Fibroblast of pulmonary artery (primary cell): ENCODE measurements at places on chromosomes 7 and 10.
A peak's percentile ranks its signal among the peaks of the same experiment; 100 is the strongest.

DNA sequence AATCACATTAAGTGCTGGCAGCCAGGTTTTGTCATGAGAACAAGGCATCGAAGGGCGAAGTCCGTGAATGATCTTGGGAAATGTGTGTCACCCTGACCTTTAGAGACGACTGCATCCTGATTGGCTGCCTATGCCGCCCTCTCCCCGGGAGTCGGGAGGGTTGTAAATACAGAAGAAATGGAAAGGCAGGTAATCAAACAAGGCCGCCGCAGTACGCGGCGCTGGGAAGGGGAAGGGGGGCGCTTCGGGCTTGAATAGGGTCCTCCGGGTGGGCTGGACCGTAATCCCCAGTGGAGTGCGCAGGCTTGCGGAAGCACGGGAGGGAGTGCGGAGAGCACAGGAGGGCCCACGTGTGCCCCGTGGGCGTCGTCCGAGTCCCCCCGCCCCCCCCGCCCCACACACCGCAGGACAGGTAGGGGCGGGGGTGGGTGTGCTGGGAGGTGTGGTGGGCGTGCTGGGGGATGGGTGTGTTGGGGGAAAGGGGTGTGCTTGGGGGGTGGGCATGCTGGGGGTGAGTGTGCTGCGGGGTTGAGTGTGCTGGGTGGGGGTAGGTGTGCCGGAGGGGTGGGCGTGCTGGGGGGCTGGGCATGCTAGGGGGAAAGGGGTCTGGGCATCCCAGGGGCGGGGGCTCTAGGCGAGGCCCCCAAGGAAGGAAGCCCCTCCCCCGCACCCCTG, 169.4 kb downstream of the ARHGAP12 start:
- DNase-seq, result peak; percentile 43

- DNase-seq, result no peak
Measured at GRCh38 chr7:34385384-34385783, 272.6 kb upstream of the NPSR1 start.

GRCh38 chr10:108801775-108802517, 1121.4 kb downstream of the XPNPEP1 start:
- DNase-seq, result peak; percentile 11

DNA sequence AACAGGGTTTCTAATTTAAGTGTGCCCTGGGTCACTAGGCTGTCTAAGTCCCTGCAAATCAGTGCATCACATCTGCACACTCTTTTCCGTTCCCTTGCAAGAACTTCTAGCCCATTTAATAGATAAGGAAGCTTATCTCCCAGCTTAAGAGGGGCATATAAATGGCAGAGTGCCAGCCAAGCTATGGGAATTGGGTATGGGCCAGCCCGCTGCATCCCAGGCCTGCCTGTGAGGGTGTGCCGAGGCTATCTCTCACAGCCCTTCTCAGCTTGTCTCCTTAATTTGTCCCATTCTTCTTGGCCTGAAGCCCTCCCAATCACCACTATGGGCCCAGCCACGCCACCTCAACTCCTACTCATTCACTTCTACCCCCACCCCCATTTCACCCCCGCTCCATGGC, 14.7 kb downstream of the AQP1 start:
- no peak for DNase-seq

DNA sequence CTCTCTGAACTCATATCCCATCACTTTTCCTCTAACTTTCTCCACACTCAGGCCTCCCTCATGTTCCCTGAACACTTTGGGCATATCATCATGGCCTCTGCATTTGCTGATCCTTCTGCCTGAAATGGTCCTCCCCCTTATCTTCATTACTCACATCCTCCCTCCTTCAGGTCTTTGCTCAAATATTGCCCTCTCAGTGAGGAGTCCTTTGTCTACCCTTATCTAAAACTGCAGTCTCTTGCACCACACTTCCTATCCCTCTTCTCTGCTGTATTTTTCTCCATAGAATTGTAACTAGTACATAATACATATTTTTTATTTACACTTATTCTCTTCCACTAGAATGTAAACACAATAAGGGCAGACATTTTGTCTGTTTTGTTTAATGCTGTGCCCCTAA, 41.7 kb downstream of the DNAJC1 start:
- peak; percentile 84 for DNase-seq

- DNase-seq, result no peak
Measured at GRCh38 chr7:133095119-133095671, 13.3 kb upstream of the CHCHD3 start.

GRCh38 chr10:67115972-67116371, 190.1 kb downstream of the LRRTM3 start:
- peak; percentile 28 for DNase-seq

- no peak for DNase-seq
Measured at GRCh38 chr7:106190589-106191330, 78.6 kb upstream of the SYPL1 start.

DNA sequence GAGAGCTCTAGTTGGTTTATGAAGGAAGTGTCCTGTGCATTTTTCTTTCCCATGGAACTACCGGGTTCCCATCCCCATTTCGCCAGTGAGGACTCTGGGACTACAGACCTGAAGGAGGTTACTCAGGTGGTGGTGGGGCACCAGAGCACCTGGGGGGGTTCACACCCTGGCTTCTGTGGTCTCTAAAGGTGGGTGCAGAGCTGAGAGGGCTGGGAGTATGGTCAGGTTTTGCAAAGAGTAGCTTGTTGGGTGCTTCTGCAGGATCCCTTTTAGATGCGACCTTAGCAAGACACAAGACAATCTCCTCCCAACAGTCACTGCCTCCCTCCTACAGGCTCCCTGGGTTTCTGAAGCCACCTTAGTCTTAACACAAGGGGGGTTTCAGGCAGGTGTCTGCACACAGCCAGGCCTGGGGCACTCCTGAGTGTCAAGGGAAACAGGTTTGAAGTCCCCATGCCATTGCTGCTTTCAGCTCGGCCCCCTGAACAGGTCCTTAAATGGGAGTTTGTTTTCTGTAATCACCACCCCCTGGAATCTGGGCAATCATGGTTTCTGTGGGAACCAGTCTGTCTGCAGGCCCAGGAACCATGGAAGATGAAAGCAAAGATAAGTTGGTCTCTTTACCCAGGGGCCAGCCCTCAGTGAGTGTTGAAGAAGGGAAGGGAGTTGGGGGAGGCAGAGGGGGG, 9.9 kb upstream of the CXCL12 start:
- DNase-seq, result no peak
